ENCODE measurements at places on chromosomes 1 and 21. TPM values are rescaled to one million over a fixed set of nuclear protein-coding genes. Genes with fewer than 3 reads are reported as not detected.

Gene FTCD
- not detected for total RNA-seq

Gene FGR
- 0.30 TPM for total RNA-seq

Gene SLC1A7
- not detected for total RNA-seq

Gene FAM177B
- not detected for total RNA-seq

Gene C8B
- total RNA-seq: not detected

Gene INAVA
- 0.04 TPM for total RNA-seq

Gene MATN1
- 1.5 TPM for total RNA-seq

Gene LHX8
- total RNA-seq: not detected

Gene RAB42
- total RNA-seq: not detected

Gene LYPLAL1
- 26.5 TPM for total RNA-seq

Gene SELP
- 1.1 TPM for total RNA-seq

Gene RSPH1
- 0.32 TPM for total RNA-seq

Gene MFSD2A
- 20.2 TPM for total RNA-seq

Gene VSIG8
- total RNA-seq: not detected

Gene DONSON
- total RNA-seq: 38.7 TPM

Gene THRAP3
- total RNA-seq: 159 TPM

Gene ADGRL2
- total RNA-seq: not detected

Gene SDHC
- total RNA-seq: 187 TPM

Data from activated naive CD8-positive, alpha-beta T cell treated with anti-CD3 and anti-CD28 coated beads for 36 hours (primary cell).